CD14-positive monocyte (primary cell): ENCODE measurements at places on chromosomes 2 and 18.

DNA sequence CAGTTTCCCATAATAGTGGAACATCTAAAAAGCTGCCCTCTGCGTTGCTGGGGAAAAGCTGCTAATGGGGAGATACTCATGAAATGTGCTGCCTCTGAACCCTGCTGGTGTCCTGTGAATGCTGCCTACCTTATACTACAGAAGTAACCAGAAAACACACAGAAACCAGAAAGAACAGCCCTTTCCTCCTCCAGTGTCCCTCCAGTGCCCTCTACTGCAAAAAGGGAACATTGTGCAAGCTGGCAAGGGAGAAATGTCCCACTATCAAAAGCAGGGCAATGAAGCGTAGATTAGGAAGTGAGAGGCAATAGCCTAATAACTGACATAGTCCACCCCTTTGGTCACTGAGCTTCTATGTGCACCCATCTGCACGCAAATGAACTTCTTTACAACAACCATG is 162.7 kb upstream of the ETAA1 start:
- no peak for DNase-seq

DNA sequence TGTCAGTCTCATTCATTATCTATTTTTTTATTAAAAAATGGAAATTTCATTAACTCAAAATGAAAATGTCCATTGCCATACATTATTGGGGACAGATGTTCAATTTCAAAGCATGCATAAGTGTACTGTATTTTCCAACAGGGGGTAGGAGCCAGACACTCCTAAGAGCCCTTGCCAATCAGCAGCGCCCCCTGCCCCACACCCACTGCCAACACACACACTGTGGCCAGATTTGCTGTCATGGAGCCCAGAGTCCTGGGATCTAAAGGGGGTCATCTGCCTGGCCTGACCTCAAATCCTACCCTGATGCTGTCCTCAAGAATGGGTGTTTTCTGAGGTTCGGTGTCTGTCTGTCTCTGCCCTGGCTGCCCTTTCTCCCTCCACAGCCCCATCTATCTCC is 162.2 kb upstream of the TWIST2 start:
- DNase-seq, result no peak

DNA sequence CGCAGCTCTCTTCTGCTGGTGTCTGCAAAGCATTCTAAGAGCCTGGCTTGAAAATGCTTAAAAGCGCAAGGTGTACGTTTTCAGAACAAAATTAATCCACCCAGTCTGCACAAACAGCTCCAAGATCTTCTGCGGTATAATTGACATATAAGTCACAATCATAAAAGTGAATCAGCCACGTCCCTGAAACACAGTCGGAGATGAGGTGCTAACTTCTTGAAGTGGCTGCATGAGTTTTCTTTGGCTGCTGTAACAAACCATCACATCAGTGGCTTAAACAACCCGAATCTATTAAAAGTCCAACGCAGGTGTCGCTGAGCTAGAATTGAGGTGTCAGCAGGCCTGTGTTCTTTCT is 32.6 kb downstream of the ARL4C start:
- DNase-seq, result no peak

DNA sequence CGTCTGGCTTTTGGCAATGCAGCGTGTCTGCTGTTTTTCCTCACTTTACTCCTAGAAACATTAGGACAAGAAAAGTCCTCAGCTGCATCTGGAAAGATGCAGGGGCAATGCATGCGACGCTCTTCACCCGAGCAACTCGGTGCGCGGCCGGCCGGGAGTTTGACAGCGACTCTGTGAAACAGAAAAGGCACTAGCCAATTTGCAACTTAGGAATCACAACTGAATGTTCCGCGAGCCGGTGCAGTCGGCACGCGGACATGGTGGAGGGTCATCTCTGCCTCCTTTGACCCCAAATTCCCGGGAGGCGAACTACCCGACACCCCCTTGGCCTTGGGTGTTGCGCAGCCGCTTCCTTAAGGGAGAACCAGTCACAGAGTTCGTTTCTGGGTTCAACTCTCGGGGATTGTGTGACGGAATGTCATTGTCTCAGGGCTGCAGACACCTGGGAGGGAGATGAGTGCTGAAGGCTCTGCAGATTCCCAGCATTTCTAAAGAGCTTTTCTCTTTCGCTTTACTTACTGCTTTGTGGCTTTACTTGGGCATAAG is 9.8 kb downstream of the NR4A2 start:
- no peak for DNase-seq

DNA sequence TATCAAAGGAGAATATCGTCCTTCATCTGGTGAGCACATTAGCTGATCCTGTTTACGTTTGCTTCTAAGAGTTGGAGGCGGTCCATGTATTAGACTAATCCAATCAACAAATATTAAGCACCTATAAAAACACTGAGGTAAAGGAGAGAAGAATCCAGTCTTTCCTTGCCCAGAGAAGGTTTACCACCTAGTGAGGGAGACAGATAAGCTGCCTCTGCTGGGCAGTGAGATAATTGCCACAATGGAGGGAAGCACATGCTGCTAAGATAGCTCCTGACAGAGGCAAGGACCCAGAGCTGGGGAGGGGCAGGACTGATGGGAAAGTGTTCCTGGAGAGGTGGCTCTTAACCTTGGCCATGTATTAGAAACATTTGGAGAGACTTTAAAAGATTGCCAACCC is 36.7 kb upstream of the ST8SIA5 start:
- no peak for DNase-seq

DNA sequence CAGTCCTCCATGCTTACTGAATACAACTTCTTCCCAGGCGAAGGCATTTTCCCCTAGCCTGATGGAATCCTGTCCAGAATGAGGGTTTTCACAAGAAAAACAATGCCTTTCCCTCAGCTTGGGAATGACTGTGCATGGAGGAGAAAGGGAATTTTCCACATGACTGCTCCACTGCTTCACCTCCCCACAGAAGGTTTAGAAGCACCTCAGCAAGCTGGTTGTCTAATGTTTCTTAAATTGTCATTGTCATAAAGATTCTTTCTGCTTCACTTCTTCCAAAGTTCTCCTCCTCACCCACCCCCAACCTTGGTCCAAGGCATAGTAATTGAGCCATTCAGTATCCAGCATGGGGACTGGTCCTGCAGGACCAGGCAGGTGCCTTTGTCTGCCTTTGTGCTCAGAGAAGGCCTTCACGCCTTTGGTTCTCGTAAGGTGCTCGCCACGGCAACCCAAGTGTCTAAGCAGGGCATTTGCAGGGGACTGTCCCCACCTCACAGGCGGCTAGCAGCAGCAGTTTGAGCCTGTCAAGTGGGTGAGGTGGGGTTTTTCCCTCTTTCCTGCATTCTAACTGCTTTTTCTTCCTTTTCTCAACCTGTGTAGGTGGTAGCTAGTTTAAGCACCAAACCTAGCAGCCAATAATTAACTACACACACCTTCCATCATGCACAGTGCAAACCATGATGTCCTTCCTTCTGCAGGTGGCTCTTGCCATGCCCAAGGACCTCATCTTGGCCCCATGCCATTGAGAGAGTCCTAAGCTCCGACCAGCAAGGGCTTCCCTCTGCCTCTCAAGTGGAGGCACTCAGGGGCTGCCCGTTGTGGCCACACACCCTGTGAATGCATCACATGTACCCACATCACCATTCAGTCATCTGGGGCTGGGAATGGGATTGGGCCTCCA is 65.7 kb upstream of the BCL2L11 start:
- DNase-seq, result no peak

DNA sequence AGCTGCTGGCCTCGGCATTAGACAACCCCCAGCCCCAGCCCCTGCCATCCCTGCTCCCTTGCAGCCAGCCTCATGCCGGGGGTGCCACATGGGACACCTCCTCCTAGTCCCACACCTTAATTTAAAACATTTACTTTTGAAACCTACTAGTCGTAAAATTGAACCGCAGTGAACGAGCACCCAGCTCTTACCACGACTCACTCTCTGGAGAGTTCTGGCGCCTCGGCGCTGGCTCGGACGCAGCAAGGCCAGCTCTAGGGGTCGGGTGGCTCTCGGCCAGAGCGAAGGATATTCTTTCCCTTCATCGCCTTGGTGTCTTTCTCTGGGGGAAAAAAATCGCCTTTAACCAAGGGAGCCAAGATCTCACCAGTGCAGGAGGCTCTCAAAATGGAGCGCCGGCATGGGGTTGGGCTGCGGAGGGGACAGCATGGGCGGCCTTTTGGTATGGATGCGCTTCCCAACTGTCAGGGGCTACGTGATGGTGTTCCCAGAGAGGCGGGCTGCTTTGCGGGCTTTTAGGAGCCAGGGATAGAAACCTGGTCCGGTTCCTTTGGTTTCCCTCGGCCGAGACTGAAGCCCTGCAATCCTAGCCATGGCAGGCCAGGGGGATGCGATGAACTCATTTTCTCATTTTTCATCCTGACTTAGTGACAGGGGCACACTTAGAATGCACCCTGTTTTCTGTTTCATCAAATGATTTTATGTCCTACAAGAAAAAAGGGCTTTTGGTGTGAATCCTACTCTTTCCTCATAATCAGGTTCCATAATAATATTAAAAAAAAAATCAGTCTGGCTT is 2.0 kb downstream of the HPCAL1 start:
- no peak for DNase-seq

GRCh38 chr18:46794607-46795006 is 37.8 kb upstream of the ST8SIA5 start:
- no peak for DNase-seq
